ENCODE measurements at places on chromosomes 6 and 20.

DNA sequence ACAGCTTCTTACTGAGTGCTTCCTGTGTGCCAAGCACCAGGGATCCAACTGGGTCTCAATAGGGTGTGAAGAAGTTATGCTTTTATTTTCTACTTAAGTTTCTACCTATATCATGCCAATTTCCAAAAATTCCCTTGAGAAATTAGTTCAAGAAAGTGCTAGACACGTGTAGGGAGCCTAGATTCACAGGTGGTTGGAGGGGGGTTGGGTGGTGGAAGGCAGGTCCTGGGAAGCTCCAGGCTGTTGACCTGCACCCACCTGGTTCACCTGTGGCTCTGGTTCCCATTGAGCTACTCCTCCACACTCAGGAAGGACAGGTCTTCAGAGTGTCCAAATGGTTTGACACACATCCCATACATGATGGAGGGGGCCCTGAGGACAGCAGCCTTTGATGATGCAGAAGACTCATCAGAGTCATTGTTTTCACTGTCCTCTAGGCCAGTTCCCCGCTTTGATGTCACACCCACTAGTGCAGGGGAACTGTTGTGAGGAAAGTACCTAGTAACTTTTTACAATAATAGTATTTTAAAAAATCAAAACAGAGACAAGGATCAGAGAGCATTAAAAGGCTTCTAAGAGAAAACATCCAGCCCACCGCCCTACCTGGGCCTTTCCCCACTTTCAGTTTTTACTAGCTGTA lies 39.8 kb upstream of the MYL9 start:
- no peak for DNase-seq

GRCh38 chr20:46145713-46146112 lies 27.6 kb downstream of the CD40 start:
- no peak for DNase-seq

DNA sequence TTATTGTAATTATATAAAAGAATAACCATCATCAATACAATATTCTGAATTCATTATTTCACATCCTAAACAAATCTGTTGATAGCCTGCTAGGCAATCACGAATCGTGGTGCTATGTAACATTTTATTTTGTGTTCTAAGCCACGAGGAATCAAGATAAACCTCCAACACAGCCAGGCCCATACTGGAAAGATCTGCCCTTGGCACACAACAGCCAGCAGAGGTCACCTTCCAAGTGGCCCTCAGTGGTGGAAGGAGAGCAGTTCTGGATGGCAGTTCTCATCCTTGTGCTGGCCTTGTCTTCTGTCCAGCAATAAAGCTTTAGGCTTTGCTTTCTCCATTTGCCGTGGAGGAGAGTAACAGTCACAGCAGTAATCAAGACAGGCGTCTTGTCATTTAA lies 13.2 kb downstream of the ZNF831 start:
- no peak for DNase-seq

- peak; percentile 44 for DNase-seq
These were observed 93.1 kb downstream of the PRND start for GRCh38 chr20:4814696-4815252.

- no peak for DNase-seq
These were observed 22.4 kb upstream of the FAM217A start for GRCh38 chr6:4101298-4101697.

DNA sequence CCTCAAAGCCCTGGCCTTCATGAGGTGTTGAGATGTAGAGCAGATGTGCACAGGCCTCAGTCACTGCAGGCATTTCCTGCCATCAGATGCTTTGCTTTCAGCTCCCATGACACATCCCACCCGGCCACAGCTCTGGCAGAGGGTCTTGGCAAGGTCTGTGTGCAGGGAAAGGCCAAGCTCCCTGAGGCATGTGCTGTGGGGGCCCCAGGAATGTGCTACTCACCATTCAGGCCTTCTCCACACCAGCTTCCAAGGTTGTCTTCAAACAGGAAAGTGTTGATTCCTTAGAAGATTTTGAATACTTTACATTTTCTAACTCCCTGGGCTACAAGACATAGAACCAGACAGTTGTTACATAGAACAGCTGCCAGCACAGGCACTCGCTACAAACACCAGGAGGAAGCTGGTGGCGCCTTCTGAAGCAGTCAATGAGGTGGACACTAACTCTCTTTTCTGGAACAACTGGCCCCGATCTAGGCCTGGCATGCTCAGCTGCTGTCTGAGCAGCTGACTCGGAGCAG lies 27.8 kb downstream of the CASS4 start:
- DNase-seq: no peak

- DNase-seq: no peak
These were observed 126.3 kb downstream of the TOX2 start for GRCh38 chr20:44041001-44041400.

- DNase-seq: no peak
These were observed 103.4 kb upstream of the FRMD1 start for GRCh38 chr6:168182366-168182765.

GRCh38 chr20:57888591-57888990 lies 178.8 kb upstream of the PMEPA1 start:
- DNase-seq: no peak

Data from stimulated activated CD8-positive, alpha-beta memory T cell treated with anti-CD3 and anti-CD28 coated beads, Interleukin-7, amount 100 ng/mL, for 1 hour (primary cell).